Pancreas (tissue), 10 donors: ENCODE measurements at places on chromosomes 6 and 20.

DNA sequence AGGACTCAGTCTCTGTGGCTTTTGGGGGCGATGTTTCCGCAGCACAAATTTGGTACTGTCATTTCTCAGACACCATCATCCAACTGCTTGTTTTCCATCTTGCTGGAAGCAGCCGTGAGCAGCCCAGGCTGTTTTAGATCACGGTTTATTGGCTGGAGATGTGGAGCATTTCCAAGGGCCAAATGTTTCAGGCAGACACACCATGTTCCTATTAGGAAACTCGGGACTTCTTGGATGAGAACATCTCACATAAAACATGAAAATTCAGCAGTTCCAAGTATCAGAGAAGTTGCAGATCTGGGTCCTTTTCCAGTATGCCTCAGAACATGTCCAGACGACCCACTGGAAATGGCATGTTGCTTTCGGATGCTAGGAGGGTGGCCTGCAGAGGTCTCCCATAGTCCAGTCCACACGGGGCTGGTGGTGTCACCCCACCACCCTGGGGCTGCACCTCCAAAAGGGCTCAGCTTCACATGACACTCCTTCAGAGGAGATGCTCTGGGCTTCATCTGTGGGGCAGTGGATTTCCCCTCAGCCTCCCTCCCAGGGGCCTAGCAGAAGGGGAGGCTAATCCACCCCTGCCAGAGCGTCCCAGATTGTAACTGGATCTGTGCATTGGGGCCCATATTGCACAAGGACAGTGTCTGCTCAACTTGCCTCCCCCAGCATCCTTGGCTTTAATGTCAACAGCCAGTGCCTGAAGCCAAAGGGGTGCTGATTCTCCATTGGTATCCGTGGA lies 176.3 kb downstream of the SCP2D1 start:
- DNase-seq = no peak

DNA sequence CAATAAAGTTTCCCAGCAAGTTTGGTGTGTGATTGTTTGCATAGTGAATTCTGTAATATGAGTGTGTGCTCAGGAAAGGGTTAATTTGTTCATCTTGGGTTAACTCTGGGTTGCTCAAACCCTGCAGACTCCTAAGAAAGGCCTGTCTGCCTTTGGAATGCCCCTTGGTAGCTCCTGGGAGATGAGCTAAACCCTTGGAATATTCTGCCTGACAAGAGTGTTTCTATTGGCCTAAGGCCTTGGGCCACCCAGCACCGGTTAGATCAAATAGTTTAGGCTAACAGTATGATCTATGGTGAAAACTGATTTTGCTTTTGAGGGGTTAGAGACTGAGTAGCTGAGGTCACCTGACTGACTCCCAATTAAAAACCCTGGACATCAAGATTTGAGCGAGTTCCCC lies 248.3 kb downstream of the GRM1 start:
- no peak for DNase-seq

GRCh38 chr6:54244430-54244829 lies 63.8 kb upstream of the TINAG start:
- DNase-seq = no peak

- DNase-seq = no peak
Observed at GRCh38 chr20:9134346-9134745, 65.5 kb downstream of the PLCB4 start.

DNA sequence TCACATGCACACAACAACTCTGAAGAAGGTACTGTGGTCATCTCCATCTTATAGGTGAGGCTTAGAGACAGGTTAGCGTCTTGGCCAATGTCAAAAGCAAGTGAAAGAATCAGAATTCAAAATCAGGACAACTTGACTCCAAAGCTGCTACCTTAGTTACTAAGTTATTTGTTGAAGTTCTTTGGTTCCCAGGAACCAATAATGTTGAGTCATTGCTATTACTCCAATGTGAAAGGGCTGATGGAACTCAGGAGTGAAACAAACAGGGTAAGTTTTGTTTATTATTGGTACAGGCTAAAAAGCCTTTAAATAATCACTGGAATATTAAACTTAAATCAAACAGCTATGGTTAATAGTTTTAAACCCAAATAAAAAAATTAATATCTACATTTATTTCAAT lies 111.1 kb downstream of the PDSS2 start:
- DNase-seq = no peak

- no peak for DNase-seq
Observed at GRCh38 chr6:10977231-10977968, 66.7 kb downstream of the ELOVL2 start.

GRCh38 chr20:57040466-57040865 lies 226.0 kb downstream of the BMP7 start:
- DNase-seq = no peak

- no peak for DNase-seq
Observed at GRCh38 chr6:122567034-122567433, 43.2 kb upstream of the PKIB start.

DNA sequence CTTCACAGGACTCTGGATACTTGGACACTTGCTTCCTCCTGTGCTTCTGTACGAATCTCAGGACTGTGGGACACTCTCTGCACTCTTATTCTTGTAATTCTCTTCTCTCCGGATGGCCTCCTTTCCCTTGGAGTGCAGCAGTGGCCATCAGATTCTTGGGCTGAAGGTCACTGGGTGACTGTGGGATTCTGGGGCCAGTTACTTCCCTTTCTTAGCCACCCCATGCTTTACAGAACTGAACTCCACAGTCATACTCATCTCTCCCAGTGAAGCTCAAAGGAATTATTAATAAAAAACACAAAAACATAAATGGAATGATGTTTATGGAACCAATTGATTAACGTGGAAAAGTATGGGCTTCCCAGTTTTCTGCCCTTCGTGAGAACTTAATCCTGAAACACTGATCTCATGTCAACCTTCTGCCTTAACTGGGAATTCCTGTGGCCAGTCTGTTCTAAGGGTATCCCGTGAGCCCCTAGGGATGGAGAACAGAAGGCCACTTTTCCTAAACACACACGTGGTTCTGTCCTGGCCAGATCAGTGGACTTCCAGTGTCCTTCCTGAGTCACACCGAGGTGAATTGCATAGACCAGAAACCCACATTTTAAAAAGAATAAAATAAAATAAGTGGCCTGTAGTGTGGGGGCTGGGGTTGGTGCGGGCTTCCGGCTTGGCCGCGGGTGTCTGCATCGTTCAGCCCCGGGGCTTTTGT lies 23.6 kb upstream of the HLA-E start:
- no peak for DNase-seq
